Mucosa of descending colon (tissue), 3 donors: ENCODE measurements at places on chromosomes 1 and 21. TPM values are rescaled to one million over a fixed set of nuclear protein-coding genes. Genes with fewer than 3 reads are reported as not detected.

Gene ADAM30
- total RNA-seq, result not detected

Gene TNFRSF1B
- total RNA-seq, result 39.3 TPM

Gene KCNK2
- 1.6 TPM for total RNA-seq

Gene SYNC
- total RNA-seq, result 19.2 TPM

Gene KIAA0040
- total RNA-seq, result 13.3 TPM

Gene FHAD1
- total RNA-seq, result 0.99 TPM

DNA sequence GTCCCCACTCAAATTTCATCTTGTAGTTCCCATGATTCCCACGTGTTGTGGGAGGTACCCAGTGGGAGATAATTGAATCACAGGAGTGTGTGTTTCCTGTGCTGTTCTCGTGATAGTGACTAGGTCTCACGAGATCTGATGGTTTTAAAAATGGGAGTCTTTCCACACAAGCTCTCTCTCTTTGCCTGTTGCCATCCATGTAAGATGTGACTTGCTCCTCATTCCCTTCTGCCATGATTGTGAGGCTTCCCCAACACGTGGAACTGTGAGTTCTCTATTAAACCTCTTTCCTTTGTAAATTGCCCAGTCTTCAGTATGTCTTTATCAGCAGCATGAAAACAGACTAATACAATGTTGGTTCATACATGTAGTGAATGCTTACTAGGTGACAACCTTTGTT is 163.2 kb upstream of the PALMD start:
- no peak for DNase-seq

DNA sequence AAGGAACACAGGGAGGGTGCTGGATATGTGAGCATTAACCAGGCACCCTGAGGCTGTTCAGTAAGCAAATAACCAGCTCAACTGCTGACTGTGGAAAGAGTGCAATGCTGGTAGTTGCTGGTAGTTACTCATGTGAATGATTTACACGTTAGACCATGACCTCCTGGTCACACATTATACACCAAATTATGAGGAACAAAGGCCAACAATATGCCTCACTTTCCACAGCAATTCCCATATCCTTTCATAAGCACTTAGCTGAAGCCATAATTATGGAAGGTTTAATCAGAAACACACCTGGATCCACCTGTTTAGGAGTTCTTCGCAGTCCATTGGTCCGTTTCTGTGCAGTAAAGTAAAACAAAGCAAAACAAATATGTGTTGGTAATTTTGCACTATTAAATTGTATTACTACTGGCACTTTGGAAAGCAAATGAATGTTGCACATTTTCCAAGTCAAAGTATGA is 281.8 kb downstream of the VAV3 start:
- no peak for DNase-seq

GRCh38 chr1:99594205-99594604 is 51.7 kb upstream of the PALMD start:
- no peak for DNase-seq

DNA sequence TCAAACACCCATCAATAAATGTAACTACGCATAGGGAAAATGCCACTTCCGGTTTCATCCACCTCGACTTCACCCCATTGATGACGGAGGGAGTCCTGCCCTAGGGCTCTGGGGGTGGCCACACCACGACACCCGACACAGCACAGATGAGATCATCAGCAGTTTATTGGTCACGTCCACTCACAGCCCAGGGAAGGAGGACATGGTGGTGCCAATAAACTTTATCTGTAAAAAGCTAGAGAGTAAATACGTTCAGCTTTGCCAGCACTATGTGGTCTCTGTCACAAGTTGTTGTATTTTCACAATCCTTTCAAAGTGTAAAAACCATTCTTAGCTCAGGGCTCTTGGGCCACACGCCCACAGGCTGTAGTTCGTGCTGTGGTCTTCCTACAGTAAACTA is 16.3 kb downstream of the SETD4 start:
- DNase-seq, result no peak

- DNase-seq, result no peak
Observed at GRCh38 chr1:162387226-162388082, 5.9 kb downstream of the C1orf226 start.

- DNase-seq, result no peak
Observed at GRCh38 chr1:156898161-156898566, 4.6 kb downstream of the PEAR1 start.

DNA sequence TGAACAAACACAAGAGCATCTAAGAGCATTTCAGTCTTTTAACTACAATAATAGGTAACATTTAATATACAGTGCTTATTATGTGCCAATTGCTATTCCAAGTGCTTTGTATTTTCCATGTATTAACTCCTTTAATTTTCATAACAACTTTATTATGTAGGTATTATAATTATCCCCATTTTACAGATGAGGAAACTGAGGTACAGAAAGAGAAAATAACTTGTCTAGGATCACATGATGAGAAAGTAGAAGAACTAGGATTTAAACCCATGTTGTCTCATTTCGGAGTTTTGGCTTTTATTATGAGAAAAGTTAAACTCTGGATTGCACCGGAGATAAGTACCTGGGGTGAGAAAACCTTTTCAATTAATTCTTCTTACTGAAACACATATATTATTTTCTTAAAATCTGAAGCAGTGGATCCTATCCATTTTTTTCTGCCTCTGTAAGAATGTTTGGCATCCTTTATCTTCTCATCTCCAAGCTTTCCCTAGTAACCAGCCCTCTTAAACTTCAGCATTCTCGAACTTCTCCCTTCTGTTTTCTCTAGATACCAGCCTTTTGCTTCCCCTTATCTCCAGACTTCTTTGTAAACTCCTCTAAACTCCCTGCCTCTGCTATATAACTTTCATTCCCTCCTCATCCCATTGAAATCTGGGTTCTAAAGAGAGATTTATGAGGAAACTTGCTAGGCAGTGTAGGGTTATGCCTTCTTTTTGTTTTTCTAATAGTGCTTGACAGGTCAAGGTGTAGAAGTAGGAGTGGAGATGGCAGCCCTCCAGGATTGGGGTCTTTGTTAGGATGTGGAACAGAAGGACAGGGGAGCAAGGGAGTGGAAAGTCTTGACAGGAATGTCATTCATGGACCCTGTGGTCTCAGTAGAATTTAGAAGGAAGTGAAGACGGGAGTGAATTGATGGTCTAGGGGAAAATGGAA is 28.3 kb downstream of the POU2F1 start:
- no peak for DNase-seq

DNA sequence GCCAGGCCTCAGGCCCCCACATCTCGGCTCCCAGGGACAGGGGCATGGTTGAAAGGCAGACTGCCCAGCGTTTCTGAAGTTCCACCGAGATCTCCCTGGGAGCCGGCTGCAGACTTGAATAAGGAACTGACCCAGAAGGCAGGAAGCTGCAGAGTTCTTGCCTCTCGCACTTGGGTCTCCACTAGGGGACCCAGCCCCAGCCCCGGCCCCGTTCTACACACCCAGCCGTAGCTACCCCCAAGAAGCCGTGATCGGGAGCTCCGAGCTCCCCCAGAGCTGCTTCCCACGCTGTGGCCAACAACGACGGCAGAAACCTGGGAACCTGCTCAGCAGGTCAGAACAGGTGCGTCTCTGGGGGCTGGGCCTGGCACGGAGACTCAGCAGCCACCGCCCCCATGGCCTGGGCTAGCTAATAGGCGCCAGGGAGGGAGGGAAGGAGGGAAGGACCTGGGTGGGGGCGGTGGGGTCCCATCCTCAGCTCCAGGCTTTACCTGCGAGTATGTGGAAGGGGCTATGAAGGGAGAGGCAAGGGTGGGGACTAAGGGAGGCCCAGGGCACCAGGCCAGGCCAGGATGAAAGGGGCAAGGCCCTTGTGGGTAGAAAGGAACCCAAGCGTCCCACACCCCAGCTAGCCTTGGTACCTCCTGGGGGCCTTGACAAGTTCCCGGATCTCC is at the start of gene NECTIN4:
Gene NECTIN4, minus strand, starts transcription at position 308 of the 674 bp plus-strand sequence. Its CDS starts 262 bp downstream, at position 46.
- peak; percentile 82 for DNase-seq

- no peak for DNase-seq
Observed at GRCh38 chr1:116495535-116495934, 75.3 kb downstream of the CD58 start.

DNA sequence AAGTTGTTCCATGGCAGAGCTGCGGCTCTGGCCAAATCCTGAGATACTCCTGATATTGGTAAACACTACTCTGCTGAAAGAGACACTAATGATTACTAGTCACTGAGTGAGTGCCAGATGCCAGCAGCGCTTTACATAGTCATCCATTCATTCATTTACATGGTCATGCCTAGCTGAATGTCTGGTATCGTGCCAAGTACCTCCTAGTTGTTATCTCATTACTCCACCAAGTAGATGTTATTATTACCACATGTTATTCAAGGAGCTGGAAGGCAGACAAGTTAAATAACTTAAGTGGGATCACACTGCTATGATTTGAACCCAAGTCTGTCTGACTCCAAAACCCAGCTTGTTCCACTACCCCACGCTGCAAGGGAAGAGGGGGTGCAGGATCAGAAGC is 4.7 kb downstream of the OLFML2B start:
- DNase-seq, result no peak
